ENCODE measurements at places on chromosomes 2 and 18.

GRCh38 chr18:515838-516237 lies 15.3 kb upstream of the COLEC12 start:
- no peak for DNase-seq

DNA sequence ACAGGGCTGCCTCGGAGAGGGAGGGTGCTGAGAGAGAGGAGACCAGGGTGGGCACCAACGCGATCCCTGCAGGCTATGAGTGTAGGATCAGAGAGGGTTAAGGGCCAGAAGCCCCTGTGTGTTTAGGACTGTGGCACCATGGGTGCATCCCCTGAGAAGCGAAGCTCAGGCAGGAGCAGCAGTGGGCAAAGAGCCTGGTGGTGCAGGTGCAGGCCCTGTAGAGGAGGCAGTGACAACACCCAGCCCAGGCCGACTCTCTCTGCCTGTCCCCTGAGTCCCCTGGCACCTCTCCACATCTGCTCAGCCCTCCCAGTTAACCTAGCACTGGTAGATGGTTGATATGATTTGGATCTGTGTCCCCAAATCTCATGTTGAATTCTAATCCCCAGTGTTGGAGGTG lies 139.8 kb downstream of the RNF152 start:
- no peak for DNase-seq

DNA sequence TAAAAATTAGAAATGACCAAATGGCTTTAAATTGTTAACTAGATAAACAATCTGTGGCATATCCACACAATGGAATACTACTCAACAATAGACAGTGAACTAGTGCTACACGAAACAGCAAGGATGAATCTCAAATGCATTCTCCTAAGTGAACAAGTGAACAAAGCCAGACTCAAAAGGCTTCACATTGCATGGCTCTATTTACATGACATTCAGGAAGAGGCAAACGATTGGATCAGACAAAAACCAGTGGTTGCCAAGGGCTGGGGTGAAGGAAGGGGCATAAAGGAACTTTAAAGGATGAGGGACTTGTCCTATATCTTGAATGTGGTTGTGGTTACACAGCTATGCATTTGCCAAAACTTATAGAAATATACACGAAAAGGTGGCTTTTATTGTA lies 184.3 kb downstream of the RPIA start:
- no peak for DNase-seq

- DNase-seq, result no peak
Measured at GRCh38 chr18:36176711-36177110, 10.6 kb upstream of the MOCOS start.

DNA sequence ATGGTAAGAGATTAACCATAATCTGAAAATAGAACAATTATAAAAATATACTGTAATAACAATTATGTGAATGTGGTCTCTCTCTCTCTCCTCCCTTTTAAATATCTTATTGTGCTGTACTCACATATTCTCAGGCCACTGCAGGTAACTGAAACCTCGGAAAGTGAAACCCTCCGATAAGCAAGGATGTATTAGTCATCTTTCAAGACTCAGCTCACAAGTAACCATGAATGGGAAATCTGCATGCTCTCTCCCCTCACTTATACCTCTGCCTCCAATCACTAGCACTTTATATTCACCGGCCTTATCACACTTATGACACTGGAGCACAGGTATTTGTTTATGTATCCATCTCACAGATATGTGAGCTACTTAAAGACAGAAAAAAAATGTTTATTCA lies 139.7 kb downstream of the LRP2 start:
- DNase-seq, result no peak

- DNase-seq, result no peak
Measured at GRCh38 chr2:39008665-39009064, 112.2 kb downstream of the SOS1 start.

DNA sequence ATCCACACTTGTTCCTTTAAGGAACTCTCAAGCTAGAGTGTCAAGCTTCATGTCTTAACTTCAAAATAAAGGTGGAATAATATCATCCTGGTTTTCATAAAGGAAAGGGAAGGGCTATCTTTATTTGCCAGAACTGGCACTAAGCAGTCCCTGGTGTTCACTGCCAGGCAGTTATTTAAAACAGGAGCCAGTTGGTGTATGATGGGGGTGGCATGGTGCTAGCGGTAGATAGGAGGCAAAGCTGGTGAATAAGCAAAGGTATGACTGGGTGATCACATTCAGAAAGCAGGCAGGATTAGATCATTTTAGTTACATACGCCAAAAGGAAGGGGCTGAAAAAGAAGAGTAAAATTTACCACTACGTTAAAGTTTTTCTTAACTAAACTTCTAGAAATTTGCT lies 776.3 kb downstream of the BCL11A start:
- DNase-seq, result no peak

DNA sequence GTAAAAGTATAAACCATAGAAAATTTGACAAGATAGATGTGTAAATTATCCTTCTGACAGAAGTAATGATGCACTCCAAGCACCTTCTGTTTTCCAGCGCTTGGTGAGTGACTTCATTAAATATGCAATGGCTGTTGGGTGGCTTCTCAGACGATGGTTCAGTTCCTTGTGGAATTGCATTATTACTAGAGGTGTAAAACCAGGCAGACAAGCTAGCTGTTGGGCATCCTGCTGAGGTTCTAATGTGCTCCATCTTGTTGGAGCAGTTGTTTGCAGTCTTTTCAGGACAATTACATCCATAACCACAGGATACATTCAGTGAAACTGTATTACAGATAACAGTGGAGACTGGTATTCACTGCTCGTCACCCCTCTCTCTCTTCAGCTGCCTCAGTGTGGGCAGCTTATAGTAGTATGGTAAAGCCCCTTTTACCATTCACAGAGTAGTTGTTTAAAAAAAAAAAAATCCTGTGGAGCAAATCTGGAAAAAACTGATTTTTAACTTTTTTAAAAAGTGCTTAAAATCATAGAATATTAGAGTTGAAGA lies 143.5 kb downstream of the AGPS start:
- no peak for DNase-seq

DNA sequence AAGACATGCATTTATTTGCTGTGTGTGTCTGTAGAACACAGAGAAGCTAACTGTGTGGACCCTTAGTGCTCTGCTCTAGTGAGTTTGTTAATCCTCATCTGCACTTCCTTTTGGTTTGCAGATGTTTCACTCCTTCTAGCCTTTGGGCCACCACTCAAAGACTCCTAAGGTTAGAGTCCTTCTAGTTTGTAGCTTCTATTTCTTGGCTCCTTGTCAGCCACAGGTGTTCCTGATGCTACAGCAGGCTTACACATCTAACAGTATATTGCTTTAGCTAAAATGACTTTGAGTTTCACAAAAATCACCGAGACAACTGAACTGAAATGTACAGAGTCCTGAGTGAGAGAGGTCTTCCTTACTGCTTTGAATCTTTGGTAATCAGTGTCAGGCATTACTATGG lies 551.4 kb downstream of the NRXN1 start:
- no peak for DNase-seq

GRCh38 chr18:26225022-26225693 lies 1.1 kb upstream of the TAF4B start:
- no peak for DNase-seq

- no peak for DNase-seq
Measured at GRCh38 chr18:48827291-48828193, 123.2 kb downstream of the SMAD7 start.

- DNase-seq, result no peak
Measured at GRCh38 chr2:238158509-238159070, at the start of gene ERFE. Gene ERFE (plus strand): TSS chr2:238158970. CDS start chr2:238159008, 38 bp downstream.

DNA sequence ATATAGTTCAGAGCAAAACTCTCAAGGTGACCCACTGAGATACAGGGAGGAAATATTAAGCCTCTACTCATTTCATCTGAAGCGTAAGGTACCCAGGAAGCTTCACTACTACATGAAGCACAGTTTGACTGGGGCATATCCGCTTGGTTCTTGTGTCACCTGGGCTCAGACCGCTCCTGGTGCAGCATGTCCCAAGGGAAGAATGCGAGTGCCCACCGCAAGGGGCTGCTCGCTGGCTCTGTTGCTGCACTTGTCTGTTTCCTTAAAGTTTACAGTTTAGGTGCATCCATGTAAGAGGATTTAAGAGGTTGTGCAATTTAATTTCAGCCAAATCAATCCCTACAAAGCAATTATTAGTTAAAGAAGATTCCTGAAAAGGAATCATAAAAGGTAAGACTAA lies 507.8 kb downstream of the FBXO15 start:
- DNase-seq, result no peak

DNA sequence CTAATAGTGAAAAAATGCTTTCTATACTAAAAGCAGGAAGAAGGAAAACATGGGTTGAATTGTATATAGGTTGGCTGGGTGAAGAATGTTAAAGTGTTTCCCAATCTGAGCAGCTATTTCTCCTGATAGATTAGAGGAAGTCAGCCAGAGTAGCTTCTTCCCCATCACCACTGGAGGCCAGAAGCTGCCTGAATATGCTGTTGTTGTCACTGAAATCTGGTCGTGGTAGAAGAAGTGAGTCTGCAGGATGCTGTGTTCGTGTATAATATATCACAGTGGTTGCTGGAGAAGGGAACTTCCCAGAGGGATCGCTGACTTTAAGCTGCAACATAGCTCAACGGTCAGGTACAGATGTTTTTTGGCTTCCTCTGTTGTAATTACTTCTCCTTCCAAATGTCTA lies 247.5 kb upstream of the LRATD1 start:
- DNase-seq, result no peak

DNA sequence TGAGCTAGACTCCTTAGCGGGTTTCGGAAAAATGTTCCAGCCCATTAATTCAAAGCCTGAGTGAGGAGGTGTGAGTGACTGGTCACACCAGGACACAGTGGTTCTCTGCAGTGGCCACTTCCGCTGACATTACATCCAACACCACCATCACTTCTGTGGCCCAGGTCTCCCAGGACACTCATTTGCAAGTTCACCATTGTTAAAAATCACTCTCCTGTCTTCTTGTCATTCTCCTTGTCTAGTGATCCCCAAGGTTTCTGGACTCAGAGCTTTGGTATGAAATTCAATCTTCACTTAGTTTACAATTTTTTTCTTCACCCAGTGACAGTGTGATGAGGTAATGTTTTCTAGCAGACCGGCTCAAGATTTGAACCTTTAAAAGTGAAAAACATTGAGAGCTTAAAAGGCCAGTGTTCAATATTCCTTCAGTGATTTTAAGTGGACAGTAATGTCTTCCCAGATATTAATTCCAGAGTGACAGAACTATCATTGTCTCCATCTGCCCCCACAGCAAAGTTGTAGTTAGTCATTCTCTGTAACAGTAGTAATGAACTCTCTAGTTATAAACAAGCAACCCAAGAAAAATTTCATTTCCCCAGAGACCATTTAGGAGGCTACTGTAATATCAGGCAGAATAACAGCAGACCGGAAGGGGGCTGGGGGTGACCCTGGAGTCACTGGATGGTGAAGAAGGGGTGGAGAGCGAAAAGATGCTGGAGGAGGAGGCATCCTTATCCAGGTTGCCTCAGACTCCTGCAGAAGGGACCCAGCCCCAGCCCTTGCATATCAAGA lies 164.9 kb downstream of the GFPT1 start:
- no peak for DNase-seq

- DNase-seq, result no peak
Measured at GRCh38 chr2:237136824-237137223, 51.1 kb downstream of the COPS8 start.

- no peak for DNase-seq
Measured at GRCh38 chr2:159192371-159192918, 94.1 kb downstream of the WDSUB1 start.

- DNase-seq, result no peak
Measured at GRCh38 chr18:51107082-51107481, 77.1 kb downstream of the SMAD4 start.

DNA sequence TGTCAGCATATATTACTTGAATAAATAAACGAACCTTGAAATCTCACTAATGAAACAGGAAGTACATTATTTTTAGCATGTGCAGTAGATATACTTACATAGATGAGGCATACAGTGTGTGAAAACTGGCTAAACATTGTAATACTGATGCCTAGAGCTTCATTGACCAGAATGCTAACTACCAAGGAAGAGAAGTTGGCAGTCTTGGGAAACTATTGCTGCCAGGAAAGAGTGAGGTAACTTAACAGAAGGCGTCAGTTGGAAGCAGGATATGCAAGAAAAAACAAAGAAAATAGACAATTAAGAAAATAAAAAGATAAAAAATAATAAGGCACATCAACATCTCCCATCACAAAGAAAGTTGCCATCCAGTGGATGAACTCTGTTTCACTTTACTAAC lies 963.0 kb downstream of the TDRD15 start:
- DNase-seq, result no peak

DNA sequence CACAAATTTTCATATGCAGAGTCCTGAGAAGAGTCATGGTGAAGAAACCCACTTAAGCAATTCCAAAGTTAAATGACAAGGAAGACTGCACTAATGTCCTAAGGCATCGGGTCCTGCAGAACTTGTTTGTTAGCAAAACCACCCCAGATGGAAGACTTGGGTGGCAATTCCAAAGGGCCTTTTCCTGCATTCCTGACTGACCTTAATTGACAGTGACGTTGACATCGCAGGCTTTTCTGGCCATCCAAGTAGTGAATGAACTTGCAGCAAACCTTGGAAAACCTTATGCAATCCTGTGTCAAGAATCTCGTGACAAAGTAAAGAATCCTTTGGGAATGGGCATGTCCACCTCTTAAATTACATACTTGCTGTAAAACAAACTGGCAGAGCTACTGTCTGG lies 112.5 kb upstream of the SH3BP4 start:
- no peak for DNase-seq

DNA sequence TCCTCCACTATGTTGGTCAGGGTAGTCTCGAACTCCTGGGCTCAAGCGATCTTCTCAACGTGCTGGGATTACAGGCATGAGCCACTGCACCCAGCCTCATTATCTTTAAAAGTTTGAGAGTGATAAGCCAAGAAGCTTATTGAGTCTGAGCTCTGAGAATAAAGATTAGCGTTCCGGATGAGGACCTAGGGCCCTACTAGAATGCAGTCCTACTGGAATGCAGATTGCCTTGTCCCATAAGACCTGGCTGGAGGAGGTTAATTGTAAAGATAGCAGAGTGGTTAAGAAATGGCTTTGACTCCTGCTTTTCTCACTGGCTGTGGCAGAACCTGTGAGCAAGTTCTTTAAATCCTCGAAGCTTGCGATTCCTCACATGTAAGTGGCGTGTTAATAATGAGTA lies 4.0 kb downstream of the VWA3B start:
- DNase-seq, result no peak

- no peak for DNase-seq
Measured at GRCh38 chr18:34956663-34957062, 84.5 kb upstream of the MAPRE2 start.

- no peak for DNase-seq
Measured at GRCh38 chr2:4358837-4359236, 655.5 kb downstream of the DCDC2C start.

- no peak for DNase-seq
Measured at GRCh38 chr2:120938045-120938771, 202.5 kb downstream of the GLI2 start.

DNA sequence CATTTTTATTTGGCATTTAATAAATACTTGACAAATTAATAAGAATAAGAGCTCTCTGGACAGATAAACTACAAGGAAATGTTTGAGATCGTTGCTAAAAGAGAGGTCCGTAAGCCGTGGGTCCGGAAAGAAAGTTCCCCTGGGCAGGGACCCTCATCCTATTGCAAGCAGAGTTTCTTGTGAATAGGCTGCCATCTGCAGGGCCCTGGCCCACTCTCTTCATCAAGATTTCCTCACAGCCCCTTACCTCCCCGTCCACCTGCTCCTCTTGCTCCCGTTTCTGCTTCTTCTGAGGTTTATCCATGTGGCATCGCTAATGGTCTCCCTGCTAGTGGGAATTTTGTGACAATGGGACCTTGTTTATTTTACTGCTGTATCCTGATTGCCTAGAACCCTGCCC lies 30.1 kb upstream of the MC5R start:
- no peak for DNase-seq

All from brain pericyte (primary cell).